ENCODE measurements at places on chromosomes 2 and 18.

DNA sequence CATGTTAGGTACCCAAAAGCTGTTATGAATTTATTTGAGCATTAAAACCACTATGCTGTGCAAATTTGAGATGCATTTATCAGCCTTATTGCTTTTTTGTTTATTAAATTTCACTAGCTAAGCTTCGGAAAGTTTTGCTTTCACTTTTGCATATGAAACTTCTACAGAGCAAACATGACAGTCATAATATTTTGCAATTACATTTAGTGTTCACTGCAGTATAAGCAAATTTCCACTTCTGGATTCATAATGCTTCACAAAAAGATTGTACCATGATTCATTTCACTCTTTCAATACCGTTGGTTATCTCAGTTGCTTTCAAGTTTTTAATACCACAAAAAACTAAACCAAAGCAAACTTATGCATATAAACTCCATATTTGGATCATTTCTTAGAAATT, 228.7 kb upstream of the SLC8A1 start:
- no peak for DNase-seq

DNA sequence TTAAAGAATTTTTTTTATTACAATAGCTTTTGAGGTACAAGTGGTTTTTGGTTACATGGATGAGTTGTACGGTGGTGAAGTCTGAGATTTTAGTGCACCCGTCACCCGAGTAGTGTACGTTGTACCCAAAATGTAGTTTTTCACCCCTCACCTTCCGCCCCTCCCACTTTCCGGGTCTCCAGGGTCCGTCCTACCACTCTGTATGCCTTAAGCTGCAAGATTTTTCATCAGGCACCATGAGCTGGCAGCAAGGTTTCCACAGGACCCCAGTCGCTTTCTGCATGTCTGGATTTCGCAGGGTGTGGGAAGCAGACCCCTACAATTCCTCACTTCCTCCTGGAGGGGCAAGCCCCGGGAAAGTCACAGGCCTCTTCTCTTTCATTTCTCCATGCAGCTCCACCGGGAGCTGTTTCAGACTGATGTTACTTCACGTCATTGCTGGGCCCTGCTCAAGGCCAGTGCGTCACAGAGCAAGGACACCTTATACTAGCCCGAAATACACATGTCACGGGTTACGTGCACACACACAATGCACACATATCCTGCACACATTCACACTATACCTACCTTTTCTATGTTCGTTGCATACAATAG, 179.1 kb downstream of the ZFP36L2 start:
- no peak for DNase-seq

DNA sequence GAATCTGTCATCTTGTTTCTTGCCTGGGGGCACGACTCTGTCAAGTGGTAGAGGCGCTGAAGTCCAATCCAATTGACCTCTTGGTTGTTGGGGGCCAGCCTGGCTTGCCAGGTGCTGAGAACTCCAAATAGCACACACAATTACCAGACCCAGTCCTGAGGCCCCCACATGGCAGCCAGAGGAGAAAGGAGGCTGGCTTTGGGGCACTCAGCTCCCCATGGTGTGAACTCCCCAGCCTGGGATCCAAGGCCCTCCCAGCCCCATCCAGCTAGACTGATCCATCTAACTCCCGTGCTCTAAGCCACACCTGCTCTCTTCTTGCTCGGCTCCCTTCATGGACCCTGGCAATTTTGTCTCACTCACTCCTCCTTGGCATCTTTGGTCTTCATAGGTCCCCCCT, 170.0 kb downstream of the CELF4 start:
- DNase-seq, result no peak

- no peak for DNase-seq
Observed at GRCh38 chr2:56534321-56534720, 350.5 kb downstream of the CCDC85A start.

DNA sequence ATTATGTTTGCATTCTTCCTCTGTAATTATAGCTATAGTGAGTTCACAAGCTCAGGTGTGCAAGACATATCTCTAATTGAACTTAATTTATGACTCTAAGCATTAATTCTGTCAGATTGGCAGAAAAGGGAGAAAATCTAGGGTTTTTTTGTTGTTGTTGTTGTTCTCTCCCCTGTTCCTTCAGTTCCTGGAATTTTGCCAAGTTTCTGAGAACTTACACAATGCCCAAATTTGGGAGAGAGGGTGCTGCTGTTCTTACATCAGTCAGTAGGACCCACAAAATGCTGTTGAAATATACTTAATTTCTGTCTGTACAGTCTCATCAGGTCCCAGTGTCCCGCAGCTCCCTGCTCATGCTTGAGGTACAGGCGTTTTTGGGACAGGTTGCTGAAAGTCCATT, 221.8 kb upstream of the RBMS1 start:
- no peak for DNase-seq

GRCh38 chr2:43344868-43345373, 118.5 kb upstream of the ZFP36L2 start:
- no peak for DNase-seq

GRCh38 chr2:49069829-49070228, 84.5 kb downstream of the FSHR start:
- no peak for DNase-seq

DNA sequence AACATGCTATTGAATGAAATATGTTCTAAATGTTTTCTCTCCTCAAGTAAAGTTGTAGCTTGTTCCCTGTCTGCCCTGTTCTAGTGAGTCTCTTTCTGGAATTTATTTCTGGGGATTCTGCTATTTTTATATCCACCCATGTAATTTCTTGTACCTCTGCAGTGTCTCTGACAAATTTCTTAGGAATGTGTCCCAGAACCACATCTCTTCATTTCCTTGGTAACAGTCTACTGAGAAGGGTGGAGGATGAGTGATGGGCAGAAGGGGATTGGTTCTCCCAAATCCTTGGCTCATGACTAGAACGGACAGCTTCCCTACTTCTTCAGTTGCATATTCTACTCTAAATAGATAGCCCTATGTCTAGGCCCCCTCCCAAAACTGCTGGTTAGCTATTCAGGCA, 490.6 kb upstream of the LINC00305 start:
- no peak for DNase-seq

DNA sequence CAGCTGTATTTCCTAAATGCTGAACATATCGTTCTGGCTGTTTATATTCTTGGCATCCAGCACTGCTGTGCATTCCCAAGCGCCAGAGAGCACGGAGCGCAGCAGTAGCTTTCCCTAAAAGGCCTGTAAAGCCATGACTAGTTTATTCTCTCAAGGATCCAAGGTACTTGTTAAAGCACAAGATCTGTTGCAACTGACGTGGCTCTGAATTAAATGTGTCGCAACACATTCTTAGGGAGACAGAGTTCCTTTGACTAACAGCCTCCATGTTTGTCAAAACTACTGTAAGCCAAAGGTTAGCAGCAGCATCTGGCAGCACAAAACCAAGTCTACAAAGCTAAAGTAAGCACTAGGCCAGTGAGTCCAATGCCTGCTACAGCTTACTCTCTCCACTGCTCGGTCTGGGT, 188.6 kb upstream of the FN1 start:
- no peak for DNase-seq

GRCh38 chr2:7719876-7720275, 802.7 kb downstream of the RNF144A start:
- DNase-seq, result no peak

GRCh38 chr2:218708086-218708485, 2.5 kb upstream of the TTLL4 start:
- DNase-seq, result no peak

GRCh38 chr2:205885492-205886099, 200.4 kb downstream of the INO80D start:
- DNase-seq, result peak; percentile 5

GRCh38 chr2:149330127-149331022, at the start of gene LYPD6:
Gene LYPD6, plus strand, starts transcription at chr2:149330587. Its CDS starts 107,122 bp downstream, at chr2:149437709.
- no peak for DNase-seq

GRCh38 chr18:78975699-78976335, 3.8 kb upstream of the SALL3 start:
- no peak for DNase-seq

DNA sequence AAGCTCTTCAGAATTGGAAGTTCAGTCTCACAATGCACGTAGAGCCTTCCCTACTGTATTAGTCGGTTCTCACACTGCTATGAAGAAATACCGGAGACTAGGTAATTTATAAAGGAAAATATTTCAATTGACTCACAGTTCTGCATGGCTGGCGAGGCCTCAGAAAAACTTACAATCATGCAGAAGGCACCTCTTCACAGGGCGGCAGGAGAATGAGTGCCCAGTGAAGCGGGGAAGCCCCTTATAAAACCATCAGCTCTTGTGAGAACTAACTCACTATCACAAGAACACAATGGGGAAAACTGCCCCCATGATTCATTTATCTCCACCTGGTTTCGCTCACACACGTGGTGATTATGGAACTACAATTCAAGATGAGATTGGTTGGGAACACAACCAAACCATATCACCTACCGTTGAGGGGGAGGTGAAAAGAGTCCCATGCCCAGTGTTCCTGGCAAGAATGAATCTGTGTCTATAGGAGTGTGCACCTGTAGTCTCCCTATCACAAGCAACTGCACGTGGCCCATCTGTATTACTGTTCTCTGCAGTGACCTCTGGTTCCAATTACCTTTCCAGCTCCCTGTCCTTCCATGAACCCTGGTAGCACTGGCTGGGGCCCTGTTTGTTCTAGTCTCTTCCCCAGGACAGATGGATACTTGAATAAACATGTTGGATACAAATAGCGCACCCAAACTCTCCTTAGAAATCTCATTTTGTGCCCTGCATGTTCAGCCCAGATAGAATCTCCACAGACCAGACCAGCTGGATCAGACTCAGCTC, 44.4 kb upstream of the ATL2 start:
- DNase-seq, result no peak

DNA sequence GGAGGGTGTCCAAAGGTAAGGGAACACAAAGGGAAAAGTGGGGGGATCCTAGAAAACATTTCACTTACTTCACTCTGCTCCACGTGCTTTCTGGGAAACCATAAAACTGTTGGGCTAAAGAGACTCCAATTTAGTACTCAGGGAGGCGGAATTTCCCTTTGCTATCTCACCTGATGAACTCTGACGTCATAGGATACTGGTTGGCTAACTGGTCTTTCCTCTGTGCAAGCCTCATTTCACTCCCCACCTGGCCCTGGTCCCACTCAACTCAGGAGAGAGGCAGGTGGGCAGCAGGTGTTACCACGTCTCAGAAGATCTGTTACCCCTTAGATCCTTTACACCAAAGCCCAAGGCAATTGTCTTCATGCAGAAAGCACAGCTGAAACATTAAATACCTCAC, 51.8 kb upstream of the PMAIP1 start:
- DNase-seq, result no peak

DNA sequence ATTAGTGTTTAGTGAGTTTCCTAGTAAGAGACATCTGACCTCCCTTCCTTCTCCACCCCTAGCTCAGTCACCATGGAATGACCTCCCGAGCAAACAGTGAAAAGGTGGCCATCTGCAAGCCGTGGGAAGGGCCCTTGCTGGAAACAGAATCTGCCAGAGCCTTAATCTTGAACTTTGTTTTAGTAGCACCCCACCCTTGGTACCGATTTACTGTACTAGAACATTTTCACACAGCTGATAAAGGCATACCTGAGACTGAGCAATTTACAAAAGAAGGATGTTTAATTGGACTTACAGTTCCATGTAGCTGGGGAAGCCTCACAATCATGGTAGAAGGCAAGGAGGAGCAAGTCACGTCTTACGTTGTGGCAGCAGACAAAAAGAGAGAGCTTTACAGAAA, 655.8 kb downstream of the TSN start:
- DNase-seq, result no peak

- no peak for DNase-seq
Observed at GRCh38 chr18:23578891-23579653, 7.2 kb downstream of the NPC1 start.

DNA sequence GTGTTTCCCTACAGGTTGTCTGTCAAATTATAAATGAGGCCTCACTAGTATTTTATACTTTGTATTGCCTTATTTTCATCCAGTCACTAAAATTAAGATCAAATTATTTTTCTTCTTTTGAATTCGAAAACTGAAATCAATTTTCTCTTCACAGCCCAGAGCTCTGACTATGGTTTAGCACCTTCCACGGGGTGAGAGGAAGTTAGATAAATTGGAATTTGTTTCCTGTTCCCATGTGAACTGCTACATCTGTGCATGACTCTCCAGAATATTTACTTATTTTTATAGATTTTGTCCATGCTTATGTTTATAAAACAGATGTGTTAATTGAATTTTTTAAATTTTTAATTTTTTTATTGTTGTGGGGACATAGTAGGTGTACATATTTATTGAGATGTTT, 656.5 kb downstream of the IRS1 start:
- no peak for DNase-seq

GRCh38 chr18:28147674-28148171, 29.2 kb downstream of the CDH2 start:
- DNase-seq, result no peak
